HepG2 (cell line): ENCODE measurements at places on chromosomes 5 and 9. TPM values are rescaled to one million over a fixed set of nuclear protein-coding genes. Genes with fewer than 3 reads are reported as not detected.

The MCTP1 gene
- 0.15 TPM in 1 of 2 replicates, not detected in the other for total RNA-seq

The CLIC3 gene
- total RNA-seq, result 0.34 and 0.51 TPM in 2 replicates

The FAM114A2 gene
- total RNA-seq, result 11.4 and 17.4 TPM in 2 replicates

The GALNT12 gene
- 0.07 TPM in 1 of 2 replicates, not detected in the other for total RNA-seq

The GABRA6 gene
- not detected in 2 replicates for total RNA-seq

The DMGDH gene
- 4.6 and 7.9 TPM in 2 replicates for total RNA-seq

The WDR38 gene
- not detected in 2 replicates for total RNA-seq

The SLC6A7 gene
- total RNA-seq, result not detected in 2 replicates

The TAF1L gene
- not detected in 2 replicates for total RNA-seq

The IL9 gene
- not detected in 2 replicates for total RNA-seq

The C5orf52 gene
- not detected in 2 replicates for total RNA-seq

The TSSK1B gene
- not detected in 2 replicates for total RNA-seq

The SPINK7 gene
- not detected in 2 replicates for total RNA-seq

The RUFY1 gene
- total RNA-seq, result 28.6 and 31.9 TPM in 2 replicates
